ENCODE measurements at places on chromosomes 13 and 19.

DNA sequence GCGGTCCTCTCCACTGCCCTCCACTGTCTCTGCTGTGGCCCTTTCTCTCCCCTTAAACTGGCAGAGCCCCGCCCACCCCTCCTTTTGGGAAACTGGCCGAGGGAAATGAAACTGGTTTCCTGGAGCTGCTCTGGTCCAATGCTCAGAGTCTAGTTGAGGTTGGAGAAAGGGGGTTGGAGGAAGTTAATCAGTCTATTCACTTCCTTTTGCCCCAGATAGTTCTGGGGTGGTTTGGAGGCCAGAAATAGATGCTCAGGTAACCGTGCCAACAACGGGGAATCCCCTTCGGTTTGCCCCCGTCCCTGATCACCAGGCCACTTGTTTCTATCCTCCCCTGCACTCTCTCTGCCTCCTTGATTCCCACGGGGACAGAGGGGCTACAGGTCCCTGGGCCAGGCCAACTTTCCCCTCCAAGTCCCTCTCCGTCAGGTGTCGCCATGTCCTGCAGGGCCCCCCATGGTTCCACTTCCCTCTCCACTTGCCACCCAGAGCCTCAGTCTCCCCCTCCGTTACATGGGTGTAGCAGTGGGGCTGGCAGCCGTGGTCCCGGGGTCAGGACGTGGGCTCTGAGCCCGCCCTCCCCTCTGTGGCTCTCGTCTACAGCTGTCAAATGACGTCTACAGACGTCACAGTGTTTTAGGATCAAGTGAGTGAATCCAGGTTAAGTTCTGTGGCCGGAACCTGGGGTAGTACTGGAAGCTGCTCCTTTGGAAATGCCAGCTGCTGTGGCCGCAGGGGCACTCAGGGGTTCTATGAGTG, at the start of gene IL4I1:
Gene IL4I1 (minus strand): TSS at position 25 of the 759 bp plus-strand sequence. CDS start 727 bp downstream, outside the sequence.
- peak; percentile 70 for DNase-seq

GRCh38 chr13:87535911-87536310, 135.3 kb upstream of the SLITRK5 start:
- no peak for DNase-seq

- DNase-seq: no peak
Measured at GRCh38 chr13:113160983-113161382, 2.5 kb downstream of the PROZ start.

DNA sequence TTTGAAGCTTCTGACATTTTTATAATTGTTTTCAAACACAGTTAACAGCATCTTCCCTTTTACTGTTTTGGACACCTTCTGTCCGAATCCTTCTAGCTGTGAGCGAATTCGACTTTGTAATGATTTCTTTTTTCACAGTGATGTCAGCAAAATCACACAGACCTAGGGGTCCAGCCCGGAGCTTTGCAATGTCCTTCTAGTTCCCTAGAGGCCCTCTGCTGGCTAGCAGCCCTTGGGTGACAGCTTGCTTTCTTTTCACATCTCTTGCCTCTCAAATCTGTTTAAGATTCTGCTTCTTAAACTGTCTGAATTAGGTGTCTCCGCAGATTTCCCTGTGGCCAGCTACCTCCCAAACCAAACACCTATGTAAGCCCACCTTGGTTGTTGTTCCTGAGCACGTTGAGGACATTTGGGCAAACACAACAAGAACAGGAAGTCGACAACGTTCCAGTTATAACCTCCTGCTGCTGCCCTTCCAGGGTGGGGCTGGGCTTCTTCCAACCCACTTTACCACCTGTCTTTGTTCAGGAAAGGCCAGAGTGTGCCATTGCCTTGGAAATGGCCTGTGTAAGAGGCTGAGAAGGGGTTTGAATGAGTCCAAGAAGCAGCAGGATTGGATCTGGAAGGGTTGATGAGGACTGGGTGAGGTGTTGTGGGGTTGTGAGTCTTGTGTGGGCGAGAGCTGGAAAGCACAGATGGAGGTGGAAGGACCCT, 123.1 kb downstream of the ATP8A2 start:
- DNase-seq: no peak

GRCh38 chr19:14517840-14518505, at the start of gene DNAJB1:
Gene DNAJB1 (minus strand): TSS chr19:14518397. CDS start chr19:14518349, 48 bp downstream.
- no peak for DNase-seq

- DNase-seq: no peak
Measured at GRCh38 chr19:41376998-41377365, 649 bp downstream of the TMEM91 start.
